Activated CD8-positive, alpha-beta T cell treated with anti-CD3 and anti-CD28 coated beads, Interleukin-2, amount 10 ng/mL, durations not matched to agents 7 days and 5 days (primary cell): ENCODE measurements at places on chromosomes 5 and 9. TPM values are rescaled to one million over a fixed set of nuclear protein-coding genes. Genes with fewer than 3 reads are reported as not detected.

DNA sequence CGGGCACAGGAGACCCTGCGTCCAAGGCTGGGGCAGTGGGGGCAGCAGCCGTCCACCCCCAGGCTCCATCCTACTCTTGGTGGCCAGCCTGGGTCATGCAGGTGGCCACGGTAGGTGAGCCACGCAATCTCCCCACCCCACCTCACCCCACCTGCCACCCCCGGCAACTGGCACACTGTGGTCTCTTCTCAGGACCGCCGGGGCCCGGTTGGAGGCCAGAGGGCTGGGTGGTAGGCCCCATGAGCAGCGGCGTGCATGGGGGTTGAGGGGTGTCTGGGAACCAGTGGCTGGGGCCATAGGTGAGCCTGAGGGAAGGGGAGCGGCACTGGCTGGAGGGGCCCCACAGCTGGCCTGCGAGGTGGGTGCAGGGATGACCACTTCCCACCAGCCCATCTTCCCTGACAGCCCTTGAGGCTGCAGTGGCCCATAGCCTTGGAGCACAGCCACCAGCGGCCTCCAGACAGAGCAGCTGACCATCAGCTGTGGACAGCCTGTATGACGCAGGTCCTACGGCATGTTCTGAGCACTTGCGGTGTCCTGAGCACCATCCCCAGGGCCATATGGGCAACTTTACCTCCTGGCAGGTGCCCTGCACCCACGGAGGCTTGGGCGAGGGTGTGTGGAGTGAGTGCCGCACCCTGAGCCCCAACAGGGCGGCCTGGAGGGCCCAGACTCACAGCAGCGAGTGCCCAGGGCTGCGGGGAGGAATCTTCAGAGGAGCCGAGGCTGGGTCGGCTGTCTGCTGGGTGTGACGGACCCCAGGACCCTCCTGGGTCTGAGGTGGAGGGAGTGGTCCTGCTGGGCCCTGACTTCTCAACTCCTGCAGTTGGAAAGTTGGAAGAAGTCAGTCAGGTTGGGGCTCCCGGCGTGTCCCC, 47.4 kb downstream of the KCNT1 start:
- H3K27me3 ChIP-seq = no peaks in the 10 kb centered on the region
- H3K36me3 ChIP-seq = no peaks in the 10 kb centered on the region
- no peak overlapping the region for H3K27ac ChIP-seq

DNA sequence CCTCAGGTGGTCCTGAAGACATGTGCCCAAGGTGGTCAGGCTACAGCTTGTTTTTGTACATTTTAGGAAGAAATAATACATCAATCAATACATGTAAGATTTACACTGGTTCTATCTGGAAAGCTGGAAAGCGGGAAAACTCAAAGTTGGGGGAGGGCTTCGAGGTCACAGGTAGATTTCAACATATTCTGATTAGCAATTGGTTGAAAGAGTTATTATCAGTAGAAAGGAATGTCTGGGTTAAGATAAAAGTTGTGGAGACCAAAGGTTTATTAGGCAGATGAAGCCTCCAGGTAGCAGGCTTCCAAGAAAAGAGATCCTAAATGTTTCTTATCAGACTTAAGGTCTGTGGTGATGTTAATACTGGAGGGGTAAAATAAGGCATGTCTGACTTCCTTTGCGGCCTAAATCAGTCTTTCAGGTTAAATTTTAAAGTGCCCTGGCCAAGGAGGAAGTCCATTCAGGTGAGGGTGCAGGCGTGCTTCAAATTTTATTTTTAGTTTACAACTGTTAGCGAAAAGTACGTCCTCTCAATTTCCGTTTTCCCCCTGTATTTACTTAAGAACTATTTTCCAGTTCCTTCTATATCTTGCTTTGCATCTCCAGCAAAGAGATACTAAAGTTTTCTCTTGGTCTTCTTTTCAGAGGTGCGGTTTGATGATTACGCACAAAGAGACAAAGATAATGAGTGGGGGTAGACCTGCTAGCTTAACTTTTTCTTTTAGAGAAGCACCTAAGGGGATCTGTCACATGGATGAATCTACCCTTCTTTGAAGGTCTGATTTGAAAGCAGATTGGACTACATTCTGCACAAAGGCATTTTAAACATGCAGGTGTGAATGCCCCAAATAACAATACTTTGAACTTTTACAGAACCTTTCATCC, 578.6 kb downstream of the RAB3C start:
- H3K4me3 ChIP-seq = no peak overlapping the region
- no peak for DNase-seq
- no peaks in the 10 kb centered on the region for H3K36me3 ChIP-seq
- H3K27me3 ChIP-seq = peaks cover 3% of the 10 kb centered on the region

- no peaks in the 10 kb centered on the region for H3K36me3 ChIP-seq
- no peaks in the 10 kb centered on the region for H3K4me1 ChIP-seq
- no peak for DNase-seq
- H3K27me3 ChIP-seq = no peaks in the 10 kb centered on the region
Measured at GRCh38 chr5:12322042-12322441, 417.8 kb upstream of the CTNND2 start.

- peak within 1 kb of the TSS; percentile 93 for H3K27ac ChIP-seq
- peak; percentile 95 for DNase-seq
- H3K4me3 ChIP-seq = peak within 1 kb of the TSS; percentile 95
- peaks cover 32% of the 10 kb centered on the region for H3K4me1 ChIP-seq
- peaks cover 18% of the 10 kb centered on the region for H3K27me3 ChIP-seq
- peaks cover 36% of the 10 kb centered on the region for H3K36me3 ChIP-seq
Measured at GRCh38 chr5:112860929-112861637, at the start of gene SRP19. Gene SRP19 (plus strand): TSS chr5:112861287. CDS start chr5:112861377, 90 bp downstream.

DNA sequence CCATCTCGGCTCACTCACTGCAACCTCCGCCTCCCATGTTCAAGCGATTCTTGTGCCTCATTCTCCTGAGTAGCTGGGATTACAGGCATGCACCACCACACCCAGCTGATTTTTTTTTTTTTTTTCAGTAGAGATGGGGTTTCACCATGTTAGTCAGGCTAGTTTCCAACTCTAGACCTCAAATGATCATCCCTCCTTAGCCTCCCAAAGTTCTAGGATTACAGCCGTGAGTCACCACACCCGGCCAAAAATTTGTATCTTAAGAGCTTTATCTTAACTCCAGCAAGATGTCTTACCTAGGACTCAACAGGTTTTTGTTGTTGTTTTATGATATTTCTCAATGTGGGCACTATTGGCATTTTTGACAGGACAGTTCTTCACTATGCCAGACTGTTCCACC, 27.9 kb downstream of the LYRM7 start:
- peaks cover 2% of the 10 kb centered on the region for H3K4me1 ChIP-seq
- H3K27me3 ChIP-seq = no peaks in the 10 kb centered on the region
- no peak overlapping the region for H3K27ac ChIP-seq
- H3K36me3 ChIP-seq = peaks cover 10% of the 10 kb centered on the region
- no peak overlapping the region for H3K4me3 ChIP-seq

GRCh38 chr9:116941266-116941665, 254.2 kb downstream of the TRIM32 start:
- no peak for DNase-seq
- H3K27me3 ChIP-seq = no peaks in the 10 kb centered on the region
- no peak overlapping the region for H3K4me3 ChIP-seq
- H3K27ac ChIP-seq = no peak overlapping the region

HTR1A gene
- total RNA-seq = not detected

DNA sequence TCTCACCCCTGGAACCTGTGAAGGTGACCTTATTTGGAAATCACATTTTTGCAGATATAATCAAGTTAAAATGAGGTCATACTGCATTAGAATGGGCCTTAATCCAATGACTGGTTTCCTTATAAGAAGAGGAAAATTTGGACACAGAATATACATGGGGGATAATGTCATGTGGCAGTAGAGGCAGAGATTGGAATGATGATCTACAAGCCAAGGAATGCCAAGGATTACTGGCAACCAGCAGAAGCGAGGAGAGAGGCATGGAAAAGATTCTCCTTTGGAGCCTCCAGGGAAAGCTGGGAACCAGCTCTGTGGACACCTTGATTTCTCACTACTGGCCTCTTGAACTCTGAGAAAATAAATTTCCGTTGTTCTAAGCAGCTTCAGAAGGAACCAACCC, 20.2 kb upstream of the CEP78 start:
- H3K4me3 ChIP-seq = no peak overlapping the region
- H3K36me3 ChIP-seq = no peaks in the 10 kb centered on the region
- H3K4me1 ChIP-seq = peaks cover 30% of the 10 kb centered on the region
- H3K27ac ChIP-seq = no peak overlapping the region
- H3K27me3 ChIP-seq = peaks cover 2% of the 10 kb centered on the region

CARTPT gene
- total RNA-seq = not detected

DNA sequence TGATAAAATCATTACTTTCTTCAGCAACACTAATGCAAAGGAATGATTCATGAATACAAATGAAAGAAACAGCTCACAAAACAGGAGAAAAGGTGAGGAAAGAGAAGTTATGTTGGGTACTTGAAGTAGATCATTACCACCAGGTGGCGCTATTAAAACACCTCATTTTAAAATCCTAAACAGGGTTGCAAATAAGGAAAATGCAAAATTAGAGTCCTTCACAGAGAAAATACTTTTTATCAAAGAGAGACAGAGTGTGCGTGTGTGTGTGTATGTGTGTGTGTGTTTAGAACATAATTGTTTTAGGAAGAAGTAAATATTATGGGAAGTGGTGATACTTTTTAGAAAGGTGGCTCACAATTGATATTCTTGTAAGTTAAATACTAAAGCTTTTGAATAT, 49.5 kb upstream of the CD180 start:
- H3K36me3 ChIP-seq = no peaks in the 10 kb centered on the region
- H3K27ac ChIP-seq = no peak overlapping the region
- H3K27me3 ChIP-seq = no peaks in the 10 kb centered on the region
- peak; percentile 32 for DNase-seq

SPINK7 gene
- total RNA-seq = not detected

GRCh38 chr5:40436535-40437237, 243.0 kb upstream of the PTGER4 start:
- H3K36me3 ChIP-seq = peaks cover 34% of the 10 kb centered on the region
- peaks cover 73% of the 10 kb centered on the region for H3K4me1 ChIP-seq
- H3K27ac ChIP-seq = peak overlapping the region; percentile 91
- peak overlapping the region; percentile 58 for H3K4me3 ChIP-seq
- H3K27me3 ChIP-seq = no peaks in the 10 kb centered on the region

- H3K27ac ChIP-seq = no peak overlapping the region
- no peaks in the 10 kb centered on the region for H3K36me3 ChIP-seq
- no peak overlapping the region for H3K4me3 ChIP-seq
- no peak for DNase-seq
- no peaks in the 10 kb centered on the region for H3K4me1 ChIP-seq
- no peaks in the 10 kb centered on the region for H3K27me3 ChIP-seq
Measured at GRCh38 chr5:63055421-63055820, 476.8 kb downstream of the LRRC70 start.

C7 gene
- total RNA-seq = not detected

- no peaks in the 10 kb centered on the region for H3K27me3 ChIP-seq
- DNase-seq = peak; percentile 63
- peak within 1 kb of the TSS; percentile 95 for H3K27ac ChIP-seq
- H3K4me1 ChIP-seq = peaks cover 85% of the 10 kb centered on the region
- peaks cover 63% of the 10 kb centered on the region for H3K36me3 ChIP-seq
Measured at GRCh38 chr9:120926397-120926928, at the start of gene TRAF1. Gene TRAF1 (minus strand): TSS chr9:120926796. CDS start chr9:120926075, 721 bp downstream.

GRCh38 chr5:8884029-8884428, 661.8 kb downstream of the SEMA5A start:
- no peak overlapping the region for H3K4me3 ChIP-seq
- H3K4me1 ChIP-seq = no peaks in the 10 kb centered on the region
- no peaks in the 10 kb centered on the region for H3K36me3 ChIP-seq
- no peaks in the 10 kb centered on the region for H3K27me3 ChIP-seq
- DNase-seq = no peak

GRCh38 chr5:76546497-76547102, 76.6 kb downstream of the F2RL2 start:
- H3K4me1 ChIP-seq = peaks cover 60% of the 10 kb centered on the region
- no peaks in the 10 kb centered on the region for H3K27me3 ChIP-seq
- peak overlapping the region; percentile 82 for H3K27ac ChIP-seq
- peaks cover 2% of the 10 kb centered on the region for H3K36me3 ChIP-seq
- no peak for DNase-seq

TAF11L5 gene
- total RNA-seq = not detected

QRFP gene
- not detected for total RNA-seq

RETREG1 gene
- total RNA-seq = 47.1 TPM

GRCh38 chr5:74183041-74183440, 457.5 kb downstream of the ENC1 start:
- no peak for DNase-seq
- no peak overlapping the region for H3K27ac ChIP-seq
- peaks cover 2% of the 10 kb centered on the region for H3K27me3 ChIP-seq
- no peak overlapping the region for H3K4me3 ChIP-seq
- H3K36me3 ChIP-seq = no peaks in the 10 kb centered on the region

F2R gene
- total RNA-seq = 7.5 TPM

DNA sequence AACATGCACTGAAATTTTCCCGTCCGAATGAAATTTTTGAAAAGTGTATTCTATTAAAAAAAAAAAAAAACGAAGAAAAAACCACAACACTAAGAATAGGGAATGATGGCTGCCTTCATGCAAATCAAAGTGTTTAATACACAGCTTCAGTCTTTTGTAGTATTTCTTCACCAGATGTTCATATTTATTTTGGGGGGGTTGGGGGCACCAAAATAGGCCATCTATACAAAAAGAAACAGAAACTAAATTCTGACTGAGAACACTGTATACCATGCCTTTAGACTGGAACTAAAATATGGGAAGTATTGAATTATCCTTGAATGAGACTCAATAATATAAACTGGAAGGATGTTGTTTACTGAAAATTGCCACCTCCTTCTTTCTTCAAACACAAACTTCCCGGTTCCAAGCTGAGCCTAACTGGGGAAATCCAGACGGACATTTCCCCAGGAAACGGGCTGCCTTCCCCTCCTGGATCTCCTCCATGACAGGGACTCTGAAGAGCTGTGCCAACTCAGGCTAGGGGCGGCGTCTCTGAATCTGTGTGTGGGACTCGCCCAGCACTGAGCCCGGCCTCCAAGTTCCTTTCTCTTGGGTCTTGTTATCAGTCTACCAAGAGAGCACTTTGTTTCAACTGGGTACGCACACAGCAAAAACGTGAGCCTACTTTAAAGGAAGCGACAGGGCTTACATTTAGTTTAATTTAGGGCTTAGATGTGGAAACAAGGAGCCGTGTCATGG, 511.3 kb upstream of the ADAMTS16 start:
- H3K4me1 ChIP-seq = no peaks in the 10 kb centered on the region
- no peaks in the 10 kb centered on the region for H3K27me3 ChIP-seq
- no peak overlapping the region for H3K4me3 ChIP-seq
- H3K36me3 ChIP-seq = no peaks in the 10 kb centered on the region
- no peak for DNase-seq

FIBCD1 gene
- total RNA-seq = not detected
